ENCODE measurements at places on chromosomes 2 and 18. TPM values are rescaled to one million over a fixed set of nuclear protein-coding genes. Genes with fewer than 3 reads are reported as not detected.

The RPS27A gene
- total RNA-seq, result 1,604 TPM

The IL1RL1 gene
- total RNA-seq, result not detected

- no peak for DNase-seq
Observed at GRCh38 chr2:41958251-41958650, 89.6 kb upstream of the PKDCC start.

GRCh38 chr2:222938327-222938726 is 77.5 kb downstream of the ACSL3 start:
- DNase-seq, result peak; percentile 37

- no peak for DNase-seq
Observed at GRCh38 chr2:101219246-101219645, 33.4 kb upstream of the CNOT11 start.

DNA sequence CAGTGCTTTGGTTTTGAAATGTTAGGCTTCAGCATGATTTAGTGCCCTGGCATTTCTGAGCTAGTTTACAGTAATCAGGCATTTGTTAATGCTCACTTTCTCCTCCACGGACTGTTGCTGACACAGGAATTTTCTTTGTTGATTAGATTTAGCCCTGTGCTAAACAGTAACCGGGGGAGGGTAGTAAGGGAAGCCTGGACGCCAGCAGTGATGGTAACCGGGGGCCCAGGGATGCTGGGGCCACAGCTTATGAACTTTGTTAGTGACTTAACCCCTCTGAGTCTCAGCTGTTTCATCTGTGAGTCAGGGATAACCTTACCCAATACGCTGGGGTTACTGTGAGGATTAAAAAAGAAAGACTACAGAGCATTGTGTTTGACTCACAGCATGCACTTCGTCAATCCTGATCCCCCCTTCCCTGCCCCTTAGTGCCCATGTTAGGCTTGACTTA is 33.5 kb downstream of the KLHL29 start:
- DNase-seq, result peak; percentile 54

- DNase-seq, result peak; percentile 13
Observed at GRCh38 chr2:37026050-37026449, 58.1 kb downstream of the HEATR5B start.

DNA sequence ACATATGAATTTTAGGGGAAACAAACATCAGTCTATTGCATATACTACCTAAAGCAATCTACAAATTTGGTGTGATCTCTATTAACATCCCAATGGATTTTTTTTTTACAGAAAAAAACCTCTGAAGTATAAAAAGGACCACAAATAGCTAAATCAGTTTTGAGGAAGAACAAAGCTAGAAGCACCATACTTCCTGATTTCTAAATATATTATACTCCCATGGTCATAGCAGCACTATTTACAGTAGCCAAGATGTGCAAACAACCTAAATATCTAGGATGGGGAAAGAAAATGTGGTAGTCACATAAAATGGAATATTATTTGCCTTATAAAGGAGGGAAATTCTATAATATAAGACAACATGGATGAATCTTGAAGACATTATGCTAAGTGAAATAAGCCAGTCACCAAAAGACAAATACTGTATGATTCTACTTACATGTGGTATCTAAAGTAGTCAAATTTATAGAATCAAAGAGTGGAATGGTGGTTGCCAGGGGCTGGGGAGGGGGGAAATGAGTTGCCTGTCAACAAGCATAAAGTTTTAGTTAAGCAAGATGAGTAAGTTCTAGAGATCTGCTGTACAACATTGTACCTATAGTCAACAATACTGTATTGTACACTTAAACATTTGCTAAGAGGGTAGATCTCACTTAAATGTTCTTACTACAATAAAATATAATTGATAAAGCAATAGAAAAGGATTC is 17.6 kb upstream of the CASP8 start:
- DNase-seq, result no peak

- DNase-seq, result no peak
Observed at GRCh38 chr2:174678395-174678794, 80.8 kb upstream of the WIPF1 start.

DNA sequence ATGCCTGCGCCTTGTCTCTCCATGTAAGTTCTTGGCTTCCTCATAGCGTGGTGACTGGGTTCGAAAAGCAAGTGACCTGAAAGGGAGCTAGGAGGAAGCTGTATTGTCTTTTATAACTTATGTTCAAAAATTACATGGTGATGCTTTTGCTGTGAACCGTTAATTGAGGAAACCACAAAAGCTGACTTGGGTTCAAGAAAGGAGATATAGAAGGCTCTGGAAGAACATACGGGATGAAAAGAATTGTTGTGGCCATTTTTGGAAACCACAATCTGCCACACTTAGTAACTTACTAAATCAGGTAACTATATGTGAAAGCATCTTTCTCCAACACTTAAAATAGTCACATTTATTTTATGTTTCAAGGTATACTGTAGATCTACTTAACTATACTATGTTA is 177.0 kb upstream of the RBMS1 start:
- no peak for DNase-seq

GRCh38 chr2:164412831-164413230 is 208.5 kb downstream of the GRB14 start:
- no peak for DNase-seq

DNA sequence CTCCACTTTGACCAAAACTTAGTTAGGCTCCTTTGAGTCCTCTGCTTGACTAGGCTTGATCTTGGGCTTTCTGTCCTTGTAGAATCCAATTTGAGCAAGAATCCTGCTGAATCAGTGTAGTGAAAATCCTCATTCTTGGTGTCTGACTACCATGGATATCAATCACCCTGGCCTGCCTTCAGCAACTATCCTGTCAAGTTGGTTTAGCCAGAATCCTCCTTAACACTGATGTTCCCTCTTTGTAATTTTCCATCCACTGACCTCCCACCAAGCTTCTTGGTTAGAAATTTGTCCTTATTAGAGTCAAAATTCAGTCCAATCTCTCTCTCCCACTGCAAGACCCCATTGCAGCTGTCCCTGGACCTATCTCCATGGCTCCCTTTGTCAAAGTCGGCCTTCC is 494 bp upstream of the RBM45 start:
- DNase-seq, result no peak
